ENCODE measurements at places on chromosomes 13 and 19. TPM values are rescaled to one million over a fixed set of nuclear protein-coding genes. Genes with fewer than 3 reads are reported as not detected.

DNA sequence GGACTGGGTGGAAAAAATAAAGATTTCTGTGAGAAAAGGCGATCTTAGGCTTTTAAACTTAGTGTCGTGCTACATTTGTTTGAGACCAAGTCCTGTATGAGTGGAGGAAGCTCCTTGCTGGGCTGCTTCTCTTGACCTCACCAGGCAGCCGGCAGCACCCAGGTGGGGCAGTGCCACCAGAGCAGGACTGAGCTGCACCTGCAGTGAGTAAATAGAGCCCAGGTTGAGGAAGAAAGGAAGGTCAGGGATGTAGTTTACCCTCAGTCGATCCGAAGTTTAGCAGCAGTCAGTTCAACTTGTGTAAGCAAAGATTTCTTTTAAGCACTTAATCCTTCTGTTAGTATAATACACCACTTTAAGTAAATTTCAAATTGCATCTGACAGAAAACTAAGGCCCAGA lies 13.6 kb downstream of the HNRNPM start:
- DNase-seq = no peak

- no peak for DNase-seq
These were observed 11.8 kb upstream of the ERFL start for GRCh38 chr19:41939861-41940730.

ZNF324B gene
- 3.2 TPM for total RNA-seq

PDCD2L gene
- total RNA-seq = 10.6 TPM

DNA sequence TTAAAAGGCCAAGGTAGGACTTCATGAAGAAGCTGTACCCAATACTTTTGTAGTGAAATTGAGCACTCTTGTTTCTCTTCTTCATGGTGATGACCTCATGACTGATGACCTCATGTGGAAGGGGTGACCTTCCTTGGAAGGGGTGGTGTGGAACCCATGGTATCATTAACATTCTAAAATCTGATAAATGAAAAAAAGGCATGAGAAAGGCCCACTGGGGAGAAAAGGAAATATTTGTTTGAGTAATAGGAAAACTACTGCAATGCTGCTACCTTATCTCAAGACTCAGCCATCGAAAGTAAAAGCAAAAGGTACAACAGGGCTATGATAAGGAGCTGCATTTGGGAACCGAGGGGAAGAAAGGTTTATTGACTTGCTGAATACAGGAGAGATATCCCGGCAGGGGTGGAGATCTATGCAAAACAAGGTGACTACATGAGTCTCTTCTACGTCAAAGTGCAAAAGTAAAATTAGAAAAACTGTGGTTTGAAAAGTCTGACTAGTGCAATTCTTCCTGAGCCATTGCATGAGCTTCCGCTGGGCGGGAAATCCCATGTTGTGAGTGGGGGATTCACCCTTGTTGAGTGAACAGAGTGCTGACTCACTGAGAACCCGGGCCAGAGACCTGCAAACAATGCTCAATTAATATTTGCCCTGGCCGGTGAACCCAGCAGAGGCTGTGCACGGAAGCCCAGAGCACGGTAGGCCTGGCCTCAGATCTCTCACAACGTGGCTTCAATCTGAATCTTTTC lies 138.9 kb upstream of the RFC3 start:
- DNase-seq = peak; percentile 74

- DNase-seq = no peak
These were observed 26.1 kb downstream of the PPP5C start for GRCh38 chr19:46372901-46373490.

GRCh38 chr19:9906475-9907087 lies 29.7 kb downstream of the OLFM2 start:
- DNase-seq = no peak

GRCh38 chr13:100532090-100532766 lies 56.4 kb downstream of the GGACT start:
- no peak for DNase-seq

ICAM4 gene
- total RNA-seq = 0.30 TPM

GRCh38 chr13:50365408-50366391 lies 350.5 kb downstream of the KCNRG start:
- no peak for DNase-seq

DNA sequence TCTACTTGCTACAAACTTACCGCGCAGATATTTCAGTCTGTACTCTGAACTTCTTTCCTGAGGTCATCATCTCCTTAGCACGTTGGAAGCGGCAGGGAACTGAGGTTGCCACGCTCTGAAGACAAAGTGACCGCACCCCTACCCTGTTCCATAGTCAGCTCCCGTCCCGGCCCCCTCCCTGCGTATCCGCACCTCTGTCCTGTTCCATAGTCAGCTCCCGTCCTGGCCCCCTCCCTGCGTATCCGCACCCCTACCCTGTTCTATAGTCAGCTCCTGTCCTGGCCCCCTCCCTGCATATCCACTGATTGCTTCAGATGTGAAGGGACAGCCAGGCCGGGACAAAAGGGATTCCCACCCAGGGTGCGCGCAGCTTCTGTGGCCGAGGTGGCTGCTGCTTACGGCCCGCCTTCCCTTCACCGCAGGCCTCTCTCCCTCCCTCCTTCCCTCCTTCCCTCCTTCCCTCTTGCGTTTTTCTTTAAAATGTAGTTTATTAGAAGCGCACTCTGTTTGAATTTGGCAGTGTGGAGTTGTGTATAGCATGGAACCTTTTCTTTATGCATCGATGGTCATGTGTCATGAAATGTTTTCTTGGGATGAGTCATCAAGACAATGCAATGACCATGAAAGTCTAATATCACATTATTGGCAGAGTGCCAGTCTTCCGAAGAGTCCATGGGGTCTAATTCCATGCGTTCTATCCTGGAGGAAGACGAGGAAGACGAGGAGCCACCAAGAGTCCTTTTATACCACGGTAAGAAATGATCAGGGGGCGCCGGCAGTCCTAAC lies 21.9 kb upstream of the NDUFS7 start:
- peak; percentile 66 for DNase-seq

DNA sequence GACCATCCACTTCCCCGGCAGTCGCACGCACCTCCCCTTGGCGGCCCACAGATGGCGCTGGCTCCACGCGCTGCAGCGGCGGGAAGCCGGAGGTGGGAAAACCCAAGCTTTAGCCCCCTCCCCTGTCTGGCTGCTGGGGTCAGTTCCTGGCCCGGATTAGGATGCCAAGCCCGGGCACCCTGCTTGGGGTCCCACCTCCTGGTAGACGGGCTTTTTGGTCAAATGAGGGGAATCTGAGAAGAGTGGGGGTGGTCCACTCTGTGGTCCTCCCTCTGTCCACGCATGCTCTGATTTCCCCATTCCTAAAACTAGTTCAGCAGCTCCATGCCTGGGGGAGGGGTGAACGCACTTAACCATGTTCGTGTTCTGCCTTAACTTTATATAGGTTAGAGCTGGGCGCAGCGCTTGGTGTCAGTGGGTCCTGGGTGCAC lies 8.1 kb upstream of the ADGRE2 start:
- peak; percentile 81 for DNase-seq

GRCh38 chr19:42279902-42280814 lies 11.1 kb downstream of the CIC start:
- peak; percentile 95 for DNase-seq

Data from Right ventricle myocardium inferior (tissue), 1 donor.